Sigmoid colon (tissue), 7 donors: ENCODE measurements at places on chromosomes 5 and 9.

DNA sequence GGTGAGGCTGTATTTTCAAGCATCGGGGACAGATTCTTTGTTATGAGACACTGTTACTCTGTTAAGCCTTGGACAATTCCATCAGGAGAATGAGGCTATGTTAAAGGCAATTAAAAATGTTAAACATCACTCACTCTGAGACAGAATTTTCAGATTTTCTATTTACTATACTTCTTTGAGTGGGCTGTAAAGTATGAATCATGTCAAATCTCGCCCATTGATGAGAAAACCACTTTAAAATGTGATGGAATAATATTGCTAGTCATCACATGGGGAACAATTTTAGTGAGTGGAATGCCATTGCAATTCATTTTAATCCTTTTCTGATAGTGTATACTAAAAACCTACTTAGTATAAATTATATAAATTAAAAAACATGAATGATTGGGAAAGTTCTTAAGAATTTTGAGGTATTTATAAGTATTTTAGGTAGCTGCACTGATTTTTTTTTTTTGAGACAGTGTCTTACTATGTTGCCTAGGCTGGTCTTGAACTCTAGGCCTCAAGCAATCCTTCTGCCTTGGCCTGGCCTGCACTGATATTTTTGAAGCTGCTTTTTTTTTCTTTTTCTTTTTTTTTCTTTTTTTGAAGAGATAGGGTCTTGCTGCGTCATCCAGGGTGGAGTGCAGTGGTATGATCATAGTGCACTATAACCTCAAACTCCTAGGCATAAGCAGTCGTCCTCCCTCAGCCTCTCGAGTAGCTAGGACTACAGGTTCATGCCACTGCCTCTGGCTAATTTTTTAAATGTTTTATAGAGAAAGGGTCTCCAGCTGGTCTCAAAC, 73.2 kb downstream of the KIAA1958 start:
- no peak for DNase-seq

DNA sequence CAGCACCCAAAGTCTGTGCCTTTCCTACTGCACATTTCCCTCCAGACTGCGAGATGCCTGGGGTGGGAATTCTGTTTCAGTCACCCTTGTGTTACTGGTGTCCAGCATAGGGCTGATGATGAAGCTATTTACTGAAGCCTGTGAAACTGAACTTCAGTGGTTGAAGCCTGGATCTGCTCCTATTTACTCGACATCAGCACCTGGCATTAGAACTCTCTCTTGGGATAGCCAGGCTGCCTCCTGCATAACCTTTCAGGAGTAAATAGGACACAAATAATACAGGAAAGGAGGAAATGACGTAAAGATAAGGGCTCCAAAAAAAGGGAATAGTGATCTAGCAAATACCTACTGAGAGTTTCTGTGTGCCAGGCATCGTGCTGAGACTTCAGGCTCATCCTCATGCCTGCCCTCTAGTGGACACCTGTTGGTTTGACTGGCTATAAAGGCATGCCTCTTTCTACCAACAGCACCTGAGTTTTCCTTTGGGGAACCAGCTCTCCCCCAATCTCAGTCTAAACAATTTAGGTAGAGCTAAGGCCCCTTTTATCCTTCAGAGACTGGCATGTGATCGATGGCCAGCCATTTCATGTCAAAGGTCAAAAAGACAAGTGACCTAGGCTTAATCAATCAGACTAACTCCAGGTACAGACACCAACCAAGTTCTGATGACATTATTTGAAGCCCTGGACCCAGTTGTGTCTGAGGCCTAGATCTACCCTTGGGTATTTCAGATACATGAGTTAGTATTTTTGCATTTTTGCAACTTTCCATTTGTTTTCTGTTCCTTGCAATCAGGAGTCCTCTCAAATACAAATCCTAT, 192.1 kb upstream of the TRIM32 start:
- DNase-seq, result no peak

DNA sequence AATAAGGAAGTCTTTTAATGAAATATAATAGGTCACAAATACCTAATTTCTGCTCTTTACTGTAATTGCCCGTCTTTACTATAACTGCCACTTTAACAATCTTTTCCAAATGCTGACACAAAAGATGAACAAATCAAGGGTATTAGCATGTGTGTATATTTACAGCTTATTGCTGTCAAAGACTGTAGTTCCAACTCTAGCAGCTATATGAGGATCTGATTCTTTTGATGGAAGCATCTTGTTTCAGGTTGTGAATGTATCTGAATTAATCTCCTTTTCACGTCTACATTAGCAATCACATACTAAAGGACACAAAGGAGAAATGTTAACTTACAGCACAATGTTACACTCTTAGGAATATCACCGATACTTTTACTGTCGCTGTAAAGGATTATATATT, 27.9 kb downstream of the RFX3 start:
- no peak for DNase-seq

GRCh38 chr9:2082772-2083171, 67.6 kb downstream of the SMARCA2 start:
- no peak for DNase-seq

- no peak for DNase-seq
Measured at GRCh38 chr9:129352146-129352865, 174.2 kb upstream of the IER5L start.

DNA sequence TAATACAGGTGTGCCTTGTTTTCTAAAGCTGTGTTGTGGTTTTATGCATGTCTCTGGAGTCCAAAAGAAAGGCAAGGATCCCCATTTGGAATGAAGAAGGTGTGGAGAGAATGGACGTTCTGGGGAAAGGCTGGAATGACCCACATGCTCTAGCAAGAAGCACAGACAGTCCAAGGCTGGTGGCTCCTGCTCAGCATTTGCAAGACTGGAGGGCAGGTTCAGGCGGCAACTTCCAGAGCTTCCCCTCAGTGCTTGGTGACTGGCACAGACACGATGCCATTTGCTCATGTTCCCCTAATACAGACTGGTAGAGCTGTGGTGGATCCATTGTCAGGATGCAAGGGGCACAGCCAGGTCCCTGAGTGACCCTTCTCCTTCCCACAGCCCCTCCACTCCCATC, 8.2 kb downstream of the SLC22A4 start:
- DNase-seq, result no peak

DNA sequence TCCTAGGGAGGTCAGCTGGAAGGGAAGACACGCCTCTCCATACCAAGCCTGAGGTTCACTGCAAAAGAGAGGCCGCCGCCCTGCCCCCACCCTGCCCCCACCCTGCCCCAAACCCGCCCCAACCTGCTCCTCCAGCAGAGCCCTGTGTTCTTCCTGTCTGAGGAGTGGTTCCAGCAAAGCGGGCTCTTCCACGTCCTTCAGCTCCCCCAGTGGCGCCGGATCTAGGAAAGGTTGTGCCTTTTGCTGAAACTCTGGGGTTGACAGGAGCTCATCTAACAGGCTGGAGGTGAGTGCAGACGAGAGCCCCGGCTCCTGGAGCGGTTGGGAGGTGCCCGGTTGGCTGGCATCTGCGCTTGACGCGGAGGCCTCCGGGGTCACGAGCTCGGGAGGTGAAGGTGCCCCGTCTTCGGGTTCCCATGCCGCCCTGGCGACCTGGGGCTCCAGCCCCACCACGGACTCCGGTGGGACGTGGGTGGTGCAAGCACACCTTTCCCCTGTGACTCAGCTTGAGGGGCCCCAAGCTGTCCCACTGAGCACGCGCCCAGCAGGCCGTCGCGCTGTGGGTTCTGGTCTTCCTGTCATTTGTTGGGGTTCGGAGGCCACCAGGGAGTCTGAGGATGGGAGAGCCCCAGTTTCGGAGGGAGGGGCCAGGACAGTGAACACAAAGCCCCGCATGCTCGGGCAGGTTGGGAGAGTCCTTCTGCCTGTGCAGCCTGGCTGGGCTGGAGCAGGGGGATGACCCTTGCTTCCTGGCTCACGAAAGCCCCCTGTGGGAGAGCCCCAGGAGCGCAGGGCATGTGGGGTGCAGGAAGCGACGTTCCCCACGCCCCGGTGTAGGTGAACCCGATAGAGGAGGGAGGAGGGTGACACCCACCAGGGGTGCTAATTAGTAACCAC, 1467.1 kb downstream of the FOXD4L5 start:
- DNase-seq, result peak; percentile 82

DNA sequence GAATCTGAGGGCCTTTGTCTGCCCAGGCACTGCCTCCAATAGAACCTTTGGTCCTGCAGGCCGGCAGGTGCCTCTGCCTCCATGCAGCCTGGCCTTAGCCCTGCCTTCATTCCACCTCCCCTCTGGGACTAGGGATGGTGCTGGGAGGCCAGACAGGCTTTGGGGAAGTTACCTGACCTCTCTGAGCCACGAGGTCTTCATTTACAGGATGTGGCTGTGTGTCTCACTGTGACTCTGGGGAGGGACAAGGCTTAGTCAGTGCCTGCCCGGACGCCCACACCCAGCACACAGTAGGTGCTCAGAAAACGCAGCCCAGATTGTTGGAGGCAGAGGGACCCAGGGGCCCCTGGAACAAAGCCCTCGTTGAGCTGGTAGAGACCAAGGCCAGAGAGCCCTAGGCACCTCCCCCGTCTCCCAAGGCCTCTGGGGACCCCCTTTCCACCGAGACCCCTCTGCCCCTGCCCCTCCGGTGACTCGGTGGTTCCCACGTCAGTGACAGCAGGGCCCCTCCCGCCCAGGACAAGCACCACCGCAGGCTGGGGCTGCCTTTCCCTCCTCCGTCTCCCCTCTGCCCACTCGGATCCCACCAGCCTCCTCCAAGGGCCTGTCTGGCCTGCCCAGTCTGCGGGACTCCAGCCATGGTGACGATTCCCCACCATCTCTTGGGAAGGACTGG, 46.9 kb upstream of the EGFL7 start:
- no peak for DNase-seq

GRCh38 chr5:125526966-125527365, 780.5 kb upstream of the ZNF608 start:
- peak; percentile 59 for DNase-seq

DNA sequence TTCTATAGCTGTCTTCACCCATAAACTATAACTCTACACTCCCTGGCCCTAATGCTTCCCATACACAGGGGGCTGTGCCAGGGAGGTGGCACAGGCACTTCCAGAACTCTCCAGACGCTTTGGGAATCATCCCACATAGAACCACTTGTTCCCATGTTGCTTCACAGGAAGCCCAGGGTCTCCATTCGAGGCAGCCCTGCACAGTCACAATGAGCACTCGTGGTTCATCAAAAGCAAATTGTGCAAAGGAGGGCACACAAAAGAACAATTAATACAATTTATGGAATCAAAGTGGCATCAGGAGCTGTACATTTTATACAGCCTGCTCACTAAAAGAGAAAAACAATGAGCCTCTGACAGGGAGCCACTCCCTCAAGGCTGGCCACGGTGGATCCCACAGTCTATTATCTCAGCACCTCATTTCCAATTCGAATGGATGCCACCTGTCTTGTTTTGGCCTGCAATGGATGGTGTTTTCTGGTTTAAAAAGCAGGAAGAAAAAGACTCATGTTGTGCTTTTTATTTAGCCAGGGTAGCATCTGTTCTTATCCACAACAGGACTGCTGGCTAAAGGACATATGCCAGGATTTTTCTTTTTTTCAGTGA, 354.8 kb downstream of the ENC1 start:
- DNase-seq, result no peak
